ENCODE measurements at places on chromosomes 1 and 21.

DNA sequence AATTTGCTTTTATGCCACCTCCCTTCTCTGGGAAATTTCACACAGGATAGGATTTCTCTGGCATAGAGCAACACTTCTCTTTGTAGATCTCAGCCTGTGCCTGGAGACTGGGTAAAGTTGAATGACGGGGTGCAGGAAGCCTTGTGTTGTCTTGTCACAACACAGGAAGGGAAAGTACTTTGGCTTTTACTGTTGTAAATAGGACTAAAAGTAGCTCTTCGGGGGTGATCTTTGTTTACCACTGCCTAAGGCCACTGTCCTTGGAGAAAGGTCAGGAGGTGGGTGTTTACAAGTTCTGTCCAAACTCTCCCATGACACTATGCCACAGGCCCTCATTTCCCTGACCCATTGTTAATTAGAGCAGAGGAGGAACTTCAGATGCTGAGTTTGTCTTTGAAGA lies 139.7 kb downstream of the FGGY start:
- DNase-seq = no peak

DNA sequence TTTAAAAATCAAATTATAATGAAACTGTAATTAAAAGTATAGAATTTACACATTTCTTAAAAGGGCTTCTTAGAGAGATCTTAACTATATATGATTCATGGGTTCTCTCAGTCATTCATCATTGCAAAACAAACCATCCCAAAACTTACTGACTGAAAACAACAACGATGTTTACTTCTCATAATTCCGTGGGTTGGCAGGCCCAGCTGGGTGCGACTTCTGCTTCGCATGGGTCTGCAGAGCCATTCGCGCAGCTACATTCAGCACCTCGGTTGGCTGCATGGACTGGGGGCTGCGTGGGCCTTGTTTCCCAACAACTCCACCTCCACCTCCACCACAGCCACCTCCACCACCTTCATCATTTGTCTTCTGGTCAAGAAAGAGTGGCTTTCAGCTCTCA lies 4.0 kb downstream of the SLAMF8 start:
- no peak for DNase-seq

- no peak for DNase-seq
These were observed 75.7 kb downstream of the BCAR3 start for GRCh38 chr1:93605812-93606512.

GRCh38 chr1:156709031-156709430 lies 3.6 kb upstream of the CRABP2 start:
- no peak for DNase-seq

- no peak for DNase-seq
These were observed 4.2 kb downstream of the SPATA21 start for GRCh38 chr1:16433030-16433429.

All from stimulated activated CD8-positive, alpha-beta memory T cell treated with anti-CD3 and anti-CD28 coated beads, Interleukin-2, amount 100 ng/mL, for 1 hour (primary cell).